Right atrium auricular region (tissue), 2 donors: ENCODE measurements at places on chromosomes 5 and 9. TPM values are rescaled to one million over a fixed set of nuclear protein-coding genes. Genes with fewer than 3 reads are reported as not detected.
A peak's percentile ranks its signal among the peaks of the same experiment; 100 is the strongest.

DTWD2 gene
- total RNA-seq, result 13.1 TPM

TOR2A gene
- 3.9 TPM for total RNA-seq

FANCG gene
- total RNA-seq, result 1.9 TPM

F2RL1 gene
- total RNA-seq, result 3.1 TPM

EIF4EBP3 gene
- total RNA-seq, result 12.8 TPM

ANKS6 gene
- 3.3 TPM for total RNA-seq

NME5 gene
- total RNA-seq, result 3.8 TPM

DNA sequence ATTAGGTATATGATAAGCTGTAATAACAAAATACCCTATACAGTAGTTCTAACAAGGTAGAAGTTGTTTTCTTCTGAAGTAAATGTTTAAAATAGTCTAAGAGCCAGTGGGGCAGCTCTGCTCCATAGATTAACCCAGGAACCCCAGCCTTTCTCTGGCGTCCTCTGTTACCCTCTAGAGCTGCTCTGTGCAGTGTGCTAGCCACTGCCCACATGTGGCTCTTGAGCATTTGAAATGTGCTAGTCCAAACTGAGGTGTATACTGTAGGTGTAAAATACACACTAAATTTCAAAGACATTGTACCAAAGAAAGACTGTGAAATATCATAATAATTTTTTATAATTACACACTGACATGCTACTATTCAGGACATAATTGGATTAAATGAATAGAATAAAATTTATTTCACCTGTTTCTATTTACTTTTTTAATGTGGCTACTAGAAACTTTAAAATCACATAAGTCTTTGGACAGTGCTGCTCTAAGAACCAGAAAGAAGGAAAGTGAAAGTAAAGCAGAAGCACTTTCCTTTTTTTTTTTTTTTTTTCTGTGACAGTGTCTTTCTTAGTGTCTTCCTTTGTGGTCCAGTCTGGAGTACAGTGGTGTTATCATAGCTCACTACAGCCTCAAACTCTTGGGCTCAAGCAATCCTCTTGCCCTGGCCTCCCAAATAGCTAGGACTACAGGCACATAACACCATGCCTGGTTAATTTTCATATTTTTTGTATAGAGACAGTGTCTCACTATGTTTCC, 39.3 kb downstream of the RAI14 start:
- no peak for DNase-seq
- H3K27me3 ChIP-seq, result no peaks in the 10 kb centered on the region
- no peaks in the 10 kb centered on the region for H3K4me1 ChIP-seq
- H3K27ac ChIP-seq, result no peak overlapping the region
- H3K4me3 ChIP-seq, result no peak overlapping the region

- H3K36me3 ChIP-seq, result no peaks in the 10 kb centered on the region
- no peaks in the 10 kb centered on the region for H3K4me1 ChIP-seq
- no peaks in the 10 kb centered on the region for H3K27me3 ChIP-seq
- H3K27ac ChIP-seq, result no peak overlapping the region
These were observed 375.3 kb upstream of the DAB2 start for GRCh38 chr5:39800042-39800601.

- no peaks in the 10 kb centered on the region for H3K36me3 ChIP-seq
- no peak overlapping the region for H3K27ac ChIP-seq
- H3K4me1 ChIP-seq, result no peaks in the 10 kb centered on the region
- no peak for DNase-seq
- H3K27me3 ChIP-seq, result no peaks in the 10 kb centered on the region
These were observed 29.3 kb upstream of the PHYKPL start for GRCh38 chr5:178261666-178262600.

- no peaks in the 10 kb centered on the region for H3K27me3 ChIP-seq
- DNase-seq, result no peak
- no peak overlapping the region for H3K4me3 ChIP-seq
- no peak overlapping the region for H3K27ac ChIP-seq
- no peaks in the 10 kb centered on the region for H3K4me1 ChIP-seq
These were observed 227.8 kb downstream of the PAPPA start for GRCh38 chr9:116381350-116381749.

GRCh38 chr5:179374506-179375235, 29.4 kb upstream of the ADAMTS2 start:
- DNase-seq, result no peak
- no peaks in the 10 kb centered on the region for H3K36me3 ChIP-seq
- H3K27ac ChIP-seq, result no peak overlapping the region
- H3K27me3 ChIP-seq, result no peaks in the 10 kb centered on the region
- H3K4me1 ChIP-seq, result no peaks in the 10 kb centered on the region

DNA sequence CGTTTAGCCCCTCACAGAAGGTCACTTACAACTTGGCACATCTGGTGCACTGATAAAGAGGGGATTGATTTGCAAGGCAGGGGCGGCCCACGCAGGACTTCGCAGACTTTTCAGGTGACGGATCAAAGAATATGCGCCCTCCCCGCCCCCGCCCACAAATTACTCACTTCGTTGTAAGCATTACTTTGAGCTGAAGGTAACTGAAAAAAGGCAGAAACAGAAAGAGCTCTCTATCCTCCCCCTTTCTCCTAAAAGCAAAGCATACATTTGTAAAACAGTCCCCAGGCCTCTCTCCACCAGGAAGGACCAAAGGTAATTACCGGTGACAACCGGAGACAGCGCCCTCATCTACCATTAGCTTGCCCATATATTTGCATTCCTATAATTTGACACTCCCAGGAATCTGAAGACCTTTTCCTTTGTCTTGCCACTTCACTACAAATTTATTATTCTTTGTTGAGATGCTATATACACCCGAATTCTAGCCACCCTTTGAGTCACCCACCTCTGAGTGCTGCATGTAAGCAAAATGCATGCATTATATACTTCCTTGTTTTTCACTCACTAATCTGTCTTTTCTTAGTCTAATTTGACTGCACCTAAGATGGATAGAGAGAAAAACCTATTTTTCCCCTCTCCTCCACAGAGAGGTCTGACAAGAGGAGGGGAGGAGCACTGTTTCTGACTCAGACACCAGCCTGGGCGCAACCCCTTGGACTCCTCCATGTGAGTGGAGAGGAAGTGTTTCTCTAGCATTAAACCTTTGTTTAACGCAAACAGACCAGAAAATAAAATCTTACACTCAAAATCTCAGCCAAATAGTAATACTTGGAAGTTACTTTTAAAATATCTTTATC, 74.7 kb upstream of the SPIN1 start:
- H3K27me3 ChIP-seq, result no peaks in the 10 kb centered on the region
- H3K4me1 ChIP-seq, result peaks cover 8% of the 10 kb centered on the region
- no peak overlapping the region for H3K27ac ChIP-seq
- no peak for DNase-seq

DNA sequence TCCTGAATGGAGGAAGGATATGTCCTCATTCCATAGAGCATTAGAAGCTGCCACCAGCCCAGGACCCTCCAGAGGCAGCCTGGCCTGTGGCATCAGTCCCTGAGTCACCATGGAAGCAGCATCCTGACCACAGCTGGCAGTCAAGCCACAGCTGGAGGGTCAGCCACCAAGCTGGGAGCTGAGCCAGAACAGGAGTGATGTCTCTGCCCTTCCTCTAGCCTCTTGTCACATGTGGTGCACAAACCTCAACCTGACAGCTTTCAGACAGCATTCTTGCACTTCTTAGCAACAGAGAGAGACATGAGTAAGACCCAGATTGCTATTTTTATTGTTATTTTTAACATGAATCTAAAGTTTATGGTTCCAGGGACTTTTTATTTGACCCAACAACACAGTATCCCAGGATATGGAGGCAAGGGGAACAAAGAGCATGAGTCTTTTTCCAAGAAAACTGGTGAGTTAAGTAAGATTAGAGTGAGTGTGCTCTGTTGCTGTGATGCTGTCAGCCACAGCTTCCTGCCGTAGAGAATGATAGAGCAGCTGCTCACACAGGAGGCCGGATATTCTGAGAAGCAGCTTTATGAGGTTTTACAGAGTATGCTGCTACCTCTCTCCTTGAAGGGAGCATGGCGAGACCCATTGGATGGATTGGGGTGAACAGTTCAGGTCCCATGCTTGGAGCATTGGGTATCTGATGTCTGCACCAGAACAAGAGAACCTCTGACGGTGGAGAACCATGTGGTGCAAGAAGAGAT, 13.0 kb upstream of the CYFIP2 start:
- no peak overlapping the region for H3K4me3 ChIP-seq
- H3K27me3 ChIP-seq, result no peaks in the 10 kb centered on the region
- no peak for DNase-seq
- H3K27ac ChIP-seq, result no peak overlapping the region

DNA sequence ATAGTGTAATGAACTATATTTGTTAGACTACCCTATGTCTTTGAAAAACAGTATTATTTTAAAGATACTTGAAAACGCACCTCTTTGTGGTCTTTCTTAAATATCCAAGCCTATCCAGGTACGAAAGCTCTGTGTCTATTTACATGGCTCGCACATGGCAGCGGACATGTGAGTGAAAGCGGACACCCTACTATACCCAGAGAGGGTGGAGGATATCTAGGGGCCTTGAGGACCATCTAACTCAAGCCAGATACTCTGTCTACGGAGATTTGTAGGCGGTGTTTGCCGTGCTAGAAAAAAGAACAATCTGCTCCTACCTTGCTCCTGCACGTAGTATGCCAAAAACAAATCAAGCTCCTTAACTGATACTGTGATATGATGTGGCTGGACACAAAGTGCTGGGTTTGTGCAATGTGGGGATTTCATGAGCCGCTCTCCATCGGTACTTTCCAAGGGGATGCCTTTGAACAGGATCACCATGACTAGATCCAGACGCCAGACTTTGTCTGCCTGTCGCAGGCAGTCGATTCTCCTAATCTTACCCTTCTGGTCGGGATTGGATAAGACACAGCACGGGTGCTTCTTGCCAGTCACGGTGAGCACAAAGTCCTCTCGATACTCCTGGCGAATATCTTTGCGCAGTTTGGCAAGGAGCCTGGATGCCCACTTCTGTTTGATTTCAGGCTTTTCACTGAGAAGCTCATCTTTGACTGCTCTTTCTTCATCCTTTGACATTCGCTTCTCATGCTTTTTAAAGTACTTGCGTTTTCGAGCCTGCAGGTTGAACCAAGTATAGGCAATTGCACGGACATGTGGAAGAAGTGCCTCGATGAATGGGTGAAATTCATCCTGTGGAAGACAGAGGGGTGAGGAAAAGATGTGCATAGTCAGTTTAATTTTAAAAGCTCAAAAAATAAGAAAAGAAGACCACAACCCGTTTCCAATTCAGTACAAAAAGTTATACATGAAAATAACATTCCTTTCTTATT, 7.0 kb downstream of the NFIB start:
- H3K36me3 ChIP-seq, result no peaks in the 10 kb centered on the region
- H3K4me3 ChIP-seq, result peak overlapping the region; percentile 5
- no peaks in the 10 kb centered on the region for H3K4me1 ChIP-seq
- H3K27ac ChIP-seq, result peak overlapping the region; percentile 94
- no peak for DNase-seq

- peaks cover 7% of the 10 kb centered on the region for H3K4me1 ChIP-seq
- no peaks in the 10 kb centered on the region for H3K36me3 ChIP-seq
- no peaks in the 10 kb centered on the region for H3K27me3 ChIP-seq
- DNase-seq, result no peak
- H3K27ac ChIP-seq, result no peak overlapping the region
- H3K4me3 ChIP-seq, result no peak overlapping the region
These were observed 4.8 kb upstream of the CENPH start for GRCh38 chr5:69184621-69185020.

DNA sequence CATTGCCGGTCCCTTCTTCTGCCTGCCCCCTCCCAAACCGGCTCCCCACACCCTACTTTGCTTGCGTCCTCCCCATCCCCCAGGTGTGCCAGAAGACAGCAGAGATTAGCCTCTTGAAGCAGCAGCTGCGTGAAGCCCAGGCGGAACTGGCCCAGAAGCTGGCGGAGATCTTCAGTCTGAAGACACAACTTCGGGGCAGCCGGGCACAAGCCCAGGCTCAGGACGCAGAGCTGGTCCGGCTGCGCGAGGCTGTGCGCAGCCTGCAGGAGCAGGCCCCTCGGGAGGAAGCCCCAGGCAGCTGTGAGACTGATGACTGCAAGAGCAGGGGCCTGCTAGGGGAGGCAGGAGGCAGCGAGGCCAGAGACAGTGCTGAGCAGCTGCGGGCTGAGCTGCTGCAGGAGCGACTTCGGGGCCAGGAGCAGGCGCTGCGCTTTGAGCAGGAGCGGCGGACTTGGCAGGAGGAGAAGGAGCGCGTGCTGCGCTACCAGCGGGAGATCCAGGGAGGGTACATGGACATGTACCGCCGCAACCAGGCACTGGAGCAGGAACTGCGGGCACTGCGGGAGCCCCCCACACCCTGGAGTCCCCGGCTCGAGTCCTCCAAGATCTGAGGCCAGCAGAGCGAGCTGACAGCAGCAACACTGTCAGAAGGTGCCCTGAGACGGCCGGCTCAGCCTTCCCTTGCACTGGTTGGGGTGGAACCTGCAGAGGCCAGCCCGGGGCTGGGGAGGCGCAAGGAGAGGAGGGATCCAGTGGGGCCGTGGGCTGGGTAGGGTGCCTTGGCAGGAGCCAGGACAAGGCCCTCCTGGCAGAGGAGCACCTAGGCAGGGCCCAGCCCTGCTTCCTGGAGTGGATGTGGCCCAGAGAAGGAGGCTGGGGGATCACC, 8.3 kb downstream of the N4BP3 start:
- H3K36me3 ChIP-seq, result no peaks in the 10 kb centered on the region
- peaks cover 22% of the 10 kb centered on the region for H3K4me1 ChIP-seq
